Stimulated activated CD4-positive, alpha-beta T cell treated with anti-CD3 and anti-CD28 coated beads, Interleukin-12 subunit alpha, Interleukin-12 subunit beta, amount 100 ng/mL, for 48 hours (primary cell): ENCODE measurements at places on chromosomes 2 and 18.

- no peak for DNase-seq
Observed at GRCh38 chr2:104834431-104835153, 19.3 kb upstream of the POU3F3 start.

- no peak for DNase-seq
Observed at GRCh38 chr2:165348441-165348840, 109.2 kb downstream of the SCN2A start.

GRCh38 chr2:134590679-134591078 lies 128.1 kb downstream of the TMEM163 start:
- DNase-seq, result no peak

DNA sequence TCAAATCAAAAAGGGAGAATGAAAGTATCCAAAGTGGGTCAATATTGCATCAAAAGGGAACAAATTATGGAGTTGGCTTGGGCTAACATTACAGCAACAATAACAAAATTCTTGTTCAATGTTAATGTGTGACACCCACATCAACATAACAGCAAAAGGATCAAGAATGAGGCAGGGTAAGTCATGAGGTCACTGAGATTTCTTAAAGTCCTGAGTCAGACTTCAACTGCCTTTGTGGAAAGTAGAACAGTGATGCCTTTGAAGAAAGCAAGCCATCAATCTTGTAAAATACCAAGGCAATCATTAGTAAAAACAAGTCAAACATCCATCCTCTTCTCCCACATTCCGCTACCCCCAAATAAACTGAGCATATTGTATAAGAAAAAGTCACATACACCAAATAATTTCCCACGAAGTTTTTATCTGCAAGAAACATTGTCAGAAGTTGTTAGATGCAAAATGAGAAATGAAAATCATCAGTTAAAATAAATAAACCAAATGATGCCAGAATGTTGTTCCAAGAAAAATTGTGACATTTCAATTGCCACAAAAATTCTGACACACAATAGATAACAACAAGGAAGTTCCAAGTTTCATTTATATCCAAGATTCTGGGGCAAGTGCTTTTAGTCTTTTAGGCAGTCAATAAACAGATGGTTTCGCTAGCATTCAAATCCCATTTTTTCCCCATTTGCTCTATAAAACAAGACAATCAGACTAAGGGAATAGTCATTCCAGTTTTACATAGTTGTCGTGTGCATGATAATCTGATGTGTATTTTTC lies 216.1 kb upstream of the SETBP1 start:
- no peak for DNase-seq

DNA sequence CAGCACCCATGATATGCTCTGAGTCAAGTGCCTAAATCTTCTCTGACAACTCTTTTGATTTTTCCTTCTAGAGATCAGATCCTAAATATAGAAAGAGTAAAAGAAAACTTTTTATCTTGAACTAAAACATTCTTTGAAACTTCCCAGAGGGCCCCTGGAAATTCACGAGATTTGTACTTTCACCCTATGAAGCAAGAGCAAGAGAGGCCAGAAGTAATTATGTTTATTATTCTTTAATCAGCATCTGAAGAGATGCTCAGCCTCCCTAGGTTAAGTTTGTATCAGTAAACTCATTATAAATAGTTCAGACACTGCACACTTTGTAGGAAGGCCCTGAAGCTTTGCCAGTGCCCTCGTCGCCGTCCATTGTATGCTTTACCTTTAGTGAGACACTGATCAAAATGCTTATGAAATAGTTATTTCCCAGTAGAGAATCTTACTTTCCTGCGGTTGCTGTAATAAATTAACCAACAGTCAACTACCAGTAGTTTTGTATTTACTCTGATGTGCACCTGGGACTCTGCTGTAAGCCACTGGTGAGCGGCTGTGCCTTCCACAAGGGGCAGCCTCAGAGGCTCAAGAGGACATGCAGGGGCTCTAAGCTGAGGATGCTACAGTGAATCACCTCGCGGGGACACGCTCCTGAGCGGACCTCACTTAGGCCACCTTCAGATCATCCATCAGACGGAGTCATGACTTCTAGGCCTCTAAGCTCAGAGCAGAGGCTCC lies 71.9 kb downstream of the BIN1 start:
- DNase-seq, result no peak

DNA sequence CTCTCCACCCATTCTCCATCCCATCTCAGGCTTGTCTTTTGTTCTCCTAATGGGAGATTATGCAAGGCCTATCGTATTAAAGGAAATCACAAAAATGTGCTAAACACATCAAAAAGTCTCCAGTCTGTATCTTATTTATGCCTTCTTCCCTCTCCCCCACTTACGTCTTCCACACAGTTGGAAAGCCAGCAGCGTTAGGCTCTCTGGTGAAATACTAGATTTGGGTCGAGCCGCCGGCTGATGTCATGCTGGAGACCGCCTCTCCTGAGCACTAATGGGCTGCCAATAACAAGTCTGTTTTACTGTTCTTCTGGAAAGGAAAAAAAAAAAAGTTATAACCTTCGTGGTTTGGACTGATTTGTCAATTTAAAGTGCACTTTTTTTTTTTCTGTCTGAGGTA lies 182.7 kb upstream of the SIX2 start:
- no peak for DNase-seq

DNA sequence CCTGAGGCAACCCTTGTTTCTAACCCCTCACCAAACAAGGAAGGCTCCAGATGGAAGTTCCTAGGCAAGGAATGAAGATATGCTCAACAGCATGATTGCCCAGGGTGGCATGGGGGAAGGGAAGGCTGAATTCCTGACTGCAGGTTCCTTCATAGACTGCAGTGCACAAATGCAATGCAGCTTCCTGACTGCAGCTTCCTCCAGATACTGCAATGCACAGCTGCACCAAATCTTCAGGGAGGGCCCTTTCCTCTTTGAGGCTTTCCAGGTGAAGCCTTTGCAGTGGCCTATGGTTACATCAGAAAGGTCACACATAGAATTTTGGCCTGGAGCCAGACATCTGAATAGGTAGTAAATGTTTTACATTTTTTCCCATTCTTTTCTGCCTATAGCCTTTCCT lies 58.8 kb upstream of the DYNAP start:
- DNase-seq, result no peak

DNA sequence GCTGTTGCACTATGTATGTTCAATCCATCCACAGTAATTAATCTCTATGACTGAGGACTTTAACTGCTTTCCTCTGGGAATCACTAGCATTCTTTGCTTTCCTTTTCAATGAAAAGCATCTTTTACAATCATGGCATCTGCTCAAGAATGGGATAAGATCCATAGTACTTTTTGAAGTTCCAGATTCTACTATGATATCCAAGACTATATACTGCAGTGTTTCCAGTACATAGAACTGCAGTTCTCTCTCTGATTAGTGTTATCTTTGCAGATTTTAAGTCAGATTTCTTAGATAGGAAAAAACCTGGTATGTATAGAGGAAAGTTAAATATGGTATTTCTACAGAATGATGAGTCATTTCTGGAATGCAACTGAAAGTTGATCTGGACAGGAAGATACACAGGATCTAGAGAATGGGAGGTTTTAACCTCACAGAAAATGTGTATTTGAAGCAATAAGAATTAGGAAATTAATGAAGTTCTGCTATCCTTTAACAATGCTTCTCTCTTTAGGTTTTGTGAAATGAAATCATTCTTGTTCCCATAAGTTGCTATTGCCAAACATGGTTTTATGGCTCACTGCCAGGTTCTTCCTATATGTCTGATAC lies 670.7 kb downstream of the ERBB4 start:
- no peak for DNase-seq

- DNase-seq, result no peak
Observed at GRCh38 chr18:25299426-25300300, 52.3 kb downstream of the ZNF521 start.

- no peak for DNase-seq
Observed at GRCh38 chr18:55300421-55300935, 287.5 kb downstream of the TCF4 start.

- DNase-seq, result no peak
Observed at GRCh38 chr2:239687441-239687840, 286.6 kb upstream of the HDAC4 start.

GRCh38 chr2:23489471-23490322 lies 104.7 kb downstream of the KLHL29 start:
- DNase-seq, result peak; percentile 49

- no peak for DNase-seq
Observed at GRCh38 chr2:156673333-156673615, 237.1 kb downstream of the GPD2 start.

DNA sequence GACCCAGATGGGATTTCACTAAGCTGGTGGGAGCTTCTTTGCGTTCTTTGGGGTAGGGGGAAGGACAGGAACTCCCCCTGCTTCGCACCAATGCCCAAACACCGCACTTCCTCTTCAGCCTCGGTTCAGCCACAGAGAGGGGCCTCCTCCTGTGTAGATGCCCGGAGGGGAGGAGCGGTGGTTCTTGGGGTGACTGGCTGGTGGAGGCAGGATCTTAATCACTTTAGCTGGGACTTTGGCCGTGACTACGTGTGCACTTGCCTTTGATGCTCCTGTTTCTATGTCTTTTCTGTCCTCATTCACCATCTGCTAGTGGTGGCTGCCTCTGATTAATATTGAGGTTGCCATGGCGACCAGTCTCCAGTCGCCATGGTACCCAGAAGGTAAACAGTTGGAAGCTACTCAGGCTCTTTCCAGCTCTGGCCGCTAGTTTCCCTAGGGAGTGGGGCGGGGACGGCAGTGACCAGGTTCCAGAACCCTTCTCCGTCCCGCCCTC lies 1.9 kb downstream of the CNGA3 start:
- DNase-seq, result no peak

DNA sequence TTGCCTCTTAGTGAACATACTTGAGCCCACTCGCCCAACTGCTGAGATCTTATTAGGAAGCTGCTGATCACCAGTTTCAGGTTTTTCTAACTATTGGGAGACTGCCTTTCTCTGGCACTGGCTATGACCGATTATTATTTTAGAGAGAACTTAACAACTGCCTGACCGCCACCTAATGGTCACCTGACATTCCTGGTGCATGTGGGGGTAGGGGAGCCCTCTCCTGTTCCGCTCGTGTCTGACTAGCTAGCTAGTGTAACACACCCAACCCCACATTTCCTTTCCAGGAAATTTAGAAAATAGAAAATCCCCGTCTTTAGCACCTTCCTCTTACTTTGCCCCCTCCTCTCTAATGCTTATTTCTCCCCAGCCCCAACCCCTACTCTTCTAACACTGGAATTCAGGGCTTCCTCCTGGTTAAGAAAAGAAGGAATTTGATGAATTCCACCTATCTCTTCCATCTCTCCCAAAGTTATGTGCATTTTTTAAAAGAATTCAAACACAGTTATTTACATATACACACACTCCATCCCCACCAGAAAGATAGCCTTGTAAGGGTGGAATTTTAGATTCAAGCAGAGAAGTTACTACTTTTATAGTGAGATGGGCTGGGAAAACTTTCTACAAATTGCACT lies 19.4 kb upstream of the DNER start:
- no peak for DNase-seq

DNA sequence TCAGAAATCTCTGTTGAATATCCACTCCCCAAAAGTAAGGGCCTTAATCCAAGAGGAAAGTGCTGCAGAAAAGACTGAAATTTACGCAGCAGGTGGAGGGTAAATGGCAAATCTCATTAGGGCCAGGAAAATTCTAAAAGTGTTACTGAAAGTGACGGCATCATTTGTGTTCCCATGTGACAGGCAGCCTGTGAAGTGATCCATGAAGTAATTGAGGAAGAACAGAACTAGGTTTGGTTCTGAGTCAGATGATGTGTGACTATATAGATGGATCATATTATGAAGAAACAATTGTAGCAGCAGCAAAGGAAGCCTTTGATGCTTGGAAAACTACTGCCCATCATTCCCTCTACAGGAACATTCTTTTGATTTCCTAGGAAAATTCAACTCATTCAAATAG lies 401.2 kb downstream of the TGIF1 start:
- DNase-seq, result no peak

GRCh38 chr2:138537170-138537915 lies 35.8 kb downstream of the SPOPL start:
- no peak for DNase-seq

DNA sequence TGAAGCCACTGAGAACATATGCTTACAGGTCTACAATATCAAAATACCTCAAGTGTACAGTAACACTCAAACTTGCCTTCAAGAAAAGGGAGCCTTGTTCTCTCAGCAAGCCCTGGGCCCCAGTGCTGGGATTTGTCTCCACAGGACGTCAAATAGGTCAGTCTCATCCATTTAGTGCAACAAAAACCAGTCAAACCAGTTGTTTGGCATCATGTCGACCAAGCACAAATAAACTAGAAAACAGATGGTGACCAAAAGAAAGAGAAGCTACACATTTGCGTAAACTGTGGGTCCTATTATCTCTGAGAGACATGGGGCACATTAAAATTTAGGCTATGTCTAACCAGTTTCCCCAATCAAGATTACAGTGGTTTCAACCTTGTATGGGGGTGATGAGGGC lies 182.6 kb upstream of the PKDCC start:
- no peak for DNase-seq

- DNase-seq, result no peak
Observed at GRCh38 chr2:38264396-38265221, 112.5 kb downstream of the ATL2 start.

DNA sequence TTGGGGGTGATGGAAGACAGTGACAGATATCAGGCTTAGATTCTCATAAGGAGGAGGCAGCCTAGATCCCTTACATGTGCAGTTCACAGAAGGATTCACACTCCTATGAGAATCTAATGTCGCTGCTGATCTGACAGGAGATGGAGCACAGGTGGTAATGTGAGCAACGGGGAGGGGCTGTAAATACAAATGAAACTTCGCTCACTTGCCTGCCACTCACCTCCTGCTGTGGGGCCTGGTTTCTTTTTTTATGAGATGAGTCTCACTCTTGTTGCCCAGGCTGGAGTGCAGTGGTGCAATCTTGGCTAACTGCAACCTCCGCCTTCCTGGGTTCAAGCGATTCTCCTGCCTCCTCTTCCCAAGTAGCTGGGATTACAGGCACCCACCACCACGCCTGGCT lies 258.6 kb downstream of the EN1 start:
- DNase-seq, result no peak

DNA sequence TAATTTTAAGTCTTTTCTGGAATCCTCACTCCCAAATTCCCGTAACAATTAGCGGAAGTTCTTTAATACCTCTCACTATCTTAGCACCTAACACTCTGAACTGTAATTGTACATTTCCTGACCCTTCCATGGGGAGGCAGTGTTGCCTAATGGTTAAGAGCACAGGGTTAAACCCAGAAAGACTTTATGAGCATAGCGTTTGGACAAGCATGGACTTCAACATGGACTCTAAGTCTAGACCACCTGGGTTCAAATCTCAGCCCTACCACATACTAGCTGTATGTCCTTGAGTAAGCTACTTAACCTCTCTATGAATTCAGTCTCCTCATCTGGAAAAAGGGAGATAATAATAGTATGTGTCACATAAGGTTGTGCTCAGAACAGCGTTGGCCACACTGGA lies 13.0 kb downstream of the ANTXR1 start:
- peak; percentile 32 for DNase-seq

- DNase-seq, result no peak
Observed at GRCh38 chr2:55923091-55923981, at the start of gene EFEMP1. EFEMP1 (minus strand) TSS chr2:55923782; CDS start chr2:55922440, 1,342 bp downstream.

GRCh38 chr2:119425119-119425405 lies 6.6 kb upstream of the TMEM37 start:
- no peak for DNase-seq

- no peak for DNase-seq
Observed at GRCh38 chr18:76318607-76319006, 176.4 kb downstream of the ZNF516 start.

- no peak for DNase-seq
Observed at GRCh38 chr18:61893309-61893970, 633 bp upstream of the RNF152 start.
